ENCODE measurements at places on chromosomes 7 and 10.

DNA sequence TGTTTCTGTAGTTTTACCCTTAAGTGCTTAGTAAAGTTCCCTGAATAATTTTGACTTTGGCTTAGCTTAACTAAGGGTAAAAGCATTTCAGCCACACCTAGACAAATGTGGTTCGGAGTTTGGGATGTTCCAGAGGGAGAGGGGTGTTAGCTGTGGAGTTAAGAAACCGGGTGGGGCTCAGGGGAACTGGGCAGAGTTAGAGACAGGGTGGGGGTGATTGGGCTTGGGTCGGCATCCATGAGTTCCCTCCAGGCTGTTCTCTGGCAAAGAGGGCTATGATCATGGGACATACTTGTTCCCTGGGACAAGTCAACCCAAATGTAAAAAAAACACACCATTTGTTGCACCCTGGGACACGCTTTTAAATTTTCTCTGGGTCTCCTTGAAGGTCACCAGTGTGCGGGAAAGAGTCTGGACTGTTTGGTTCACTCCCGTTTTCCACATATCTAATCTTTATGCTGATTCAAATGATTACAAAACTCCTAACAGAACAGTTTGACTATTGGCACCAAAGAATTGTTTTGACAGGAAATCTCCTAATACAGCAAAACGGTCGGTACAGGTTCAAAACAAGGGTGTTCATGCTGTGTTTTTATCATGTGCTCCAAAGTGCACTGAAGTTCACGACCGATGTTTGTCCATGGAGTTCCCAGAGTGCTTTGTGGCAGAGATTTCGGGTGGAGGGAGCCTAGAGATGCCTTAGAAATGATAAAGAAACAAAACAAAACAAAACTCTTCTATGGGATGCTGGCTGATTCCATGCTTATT is 56.5 kb downstream of the PLXDC2 start:
- no peak for DNase-seq

DNA sequence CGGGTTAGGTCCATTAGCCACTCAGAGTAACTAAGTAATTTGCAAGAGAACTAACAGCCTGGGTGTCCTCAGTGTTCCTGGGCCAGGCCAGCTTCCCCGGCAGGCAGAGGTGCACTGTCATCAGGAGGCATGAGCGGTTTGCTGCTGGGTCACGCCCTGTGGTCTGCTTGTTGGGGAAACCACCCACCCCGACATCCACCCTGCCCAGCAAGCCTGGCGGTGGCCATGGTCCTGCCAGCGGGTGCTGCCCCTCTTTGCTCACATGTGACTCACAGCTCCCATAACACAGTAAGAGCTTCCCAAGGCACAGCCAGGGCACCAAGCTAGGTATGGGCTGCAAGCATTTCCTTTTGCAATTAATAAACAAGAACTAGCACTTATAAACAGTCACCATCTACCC is 75.9 kb downstream of the RGS10 start:
- DNase-seq = no peak

DNA sequence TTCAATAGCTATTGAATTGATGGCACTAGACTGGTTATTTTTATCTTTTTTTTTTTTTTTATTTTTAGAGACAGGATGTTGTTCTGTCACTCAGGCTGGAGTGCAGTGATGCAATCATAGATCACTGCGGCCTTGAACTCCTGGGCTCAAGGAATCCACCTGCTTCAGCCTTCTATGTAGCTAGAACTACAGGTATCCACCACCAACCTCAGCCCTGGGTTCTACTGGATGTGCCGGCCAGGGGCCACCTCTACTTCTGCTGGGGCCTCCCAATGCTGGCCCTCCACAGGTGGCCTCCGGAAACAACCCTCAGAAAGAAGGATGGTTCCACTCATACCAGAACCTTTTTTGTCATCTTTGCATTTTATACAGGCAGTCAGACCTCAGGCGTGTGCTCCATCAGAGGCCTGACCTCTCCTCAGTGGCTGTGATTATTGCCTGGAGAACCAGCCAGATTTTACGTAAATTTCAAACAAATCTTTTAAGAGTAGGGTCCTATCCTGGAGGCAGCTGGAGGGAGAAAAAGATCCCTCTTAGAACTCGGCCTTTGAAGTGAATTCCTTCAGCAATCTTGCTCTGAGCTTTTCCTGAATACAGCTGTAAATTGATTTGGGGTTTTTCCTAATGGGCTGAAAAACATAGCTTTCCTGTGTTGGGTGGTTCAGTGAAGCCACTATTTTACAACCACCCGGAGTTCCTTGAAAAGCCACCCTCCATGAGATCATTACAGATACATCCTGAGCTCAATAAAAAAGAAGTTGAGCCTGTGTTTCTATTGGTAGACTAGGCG is 110.0 kb downstream of the SPAG6 start:
- no peak for DNase-seq

- DNase-seq = no peak
Observed at GRCh38 chr10:59626523-59626869, 83.2 kb downstream of the SLC16A9 start.

DNA sequence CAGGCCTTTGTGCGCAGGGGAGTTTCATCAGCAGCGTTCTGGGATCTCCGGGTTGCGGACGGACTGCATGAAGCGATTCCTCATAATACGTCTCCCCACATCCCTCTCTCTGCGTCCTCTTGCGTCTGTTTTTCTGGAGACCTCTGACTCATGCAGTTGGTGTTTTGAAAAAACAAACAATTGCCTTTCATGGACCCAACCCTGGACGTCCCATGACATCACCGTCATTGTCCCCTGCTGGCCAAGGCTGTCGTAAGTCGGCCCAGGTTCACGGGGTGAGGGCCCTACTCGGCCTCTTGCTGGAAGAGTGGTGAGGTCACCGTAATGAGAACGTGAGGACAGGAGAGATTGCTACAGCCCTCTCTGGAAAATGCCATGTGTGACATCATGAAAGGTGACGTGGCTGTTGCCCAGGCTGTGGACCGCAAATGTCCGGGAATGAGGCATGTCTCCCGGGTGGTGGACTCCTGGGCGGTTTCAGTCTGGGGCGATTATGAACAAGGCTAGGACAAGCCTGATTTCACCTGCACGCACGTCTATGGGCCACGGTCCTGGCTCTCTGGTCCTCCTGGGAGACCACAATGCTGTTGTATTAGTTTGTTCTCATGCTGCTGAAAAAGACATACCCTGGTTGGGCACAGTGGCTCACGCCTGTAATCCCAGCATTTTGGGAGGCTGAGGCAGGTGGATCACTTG is 9.8 kb upstream of the MAFK start:
- peak; percentile 96 for DNase-seq

DNA sequence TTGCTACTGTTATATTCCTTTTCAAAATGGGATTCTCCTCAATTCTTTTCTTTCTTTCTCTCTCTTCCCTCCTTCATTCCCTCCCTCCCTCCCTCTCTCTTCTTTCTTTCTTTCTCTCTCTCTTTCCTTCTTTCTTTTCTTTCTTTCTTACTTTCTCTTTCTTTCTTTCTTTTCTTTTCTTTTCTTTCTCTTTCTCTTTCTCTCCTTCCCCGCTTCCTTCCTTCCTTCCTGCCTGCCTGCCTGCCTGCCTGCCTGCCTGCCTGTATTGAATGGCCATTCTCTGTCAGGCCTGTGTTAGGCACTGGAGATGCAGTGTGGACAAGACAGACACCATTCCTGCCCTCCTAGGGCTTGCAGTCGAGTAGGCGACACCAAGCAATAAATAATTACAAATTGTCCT is 11.5 kb downstream of the CNNM1 start:
- no peak for DNase-seq

DNA sequence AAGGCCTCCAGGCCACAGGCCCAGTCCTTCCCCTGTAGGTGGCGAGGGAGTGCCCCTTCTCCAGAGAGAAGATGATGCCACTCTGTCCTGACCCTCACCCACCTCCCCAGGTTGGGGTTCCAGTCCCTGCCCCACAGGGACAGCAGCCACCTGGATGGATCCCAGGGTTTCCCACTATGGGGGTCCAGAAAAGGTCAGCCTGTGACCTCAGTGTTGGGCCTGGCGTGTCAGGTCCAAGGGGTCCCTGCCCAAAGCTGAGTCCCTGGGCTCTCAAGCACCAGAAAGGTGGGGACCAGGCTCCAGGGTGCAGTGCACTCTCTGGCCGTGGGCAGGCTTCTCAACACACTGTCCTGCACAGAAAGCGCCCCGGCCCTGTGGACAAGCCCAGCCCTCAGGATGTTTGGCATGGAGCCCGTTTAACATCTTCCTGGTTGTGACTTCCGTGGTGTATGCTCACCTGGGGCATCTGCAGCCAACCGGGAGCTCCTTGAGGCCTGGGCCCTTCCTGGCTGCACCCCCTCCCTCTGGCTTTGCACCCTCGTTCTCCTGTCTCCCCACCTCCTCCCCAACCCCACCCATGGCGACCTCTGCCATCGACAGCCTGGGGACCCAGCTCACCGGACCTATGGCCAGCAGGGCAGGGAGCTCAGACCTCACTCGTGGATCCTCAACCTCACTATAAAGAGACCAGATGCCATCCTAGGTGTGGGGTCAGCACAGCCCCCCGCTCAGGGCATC is 58.3 kb upstream of the PPP2R2D start:
- no peak for DNase-seq

DNA sequence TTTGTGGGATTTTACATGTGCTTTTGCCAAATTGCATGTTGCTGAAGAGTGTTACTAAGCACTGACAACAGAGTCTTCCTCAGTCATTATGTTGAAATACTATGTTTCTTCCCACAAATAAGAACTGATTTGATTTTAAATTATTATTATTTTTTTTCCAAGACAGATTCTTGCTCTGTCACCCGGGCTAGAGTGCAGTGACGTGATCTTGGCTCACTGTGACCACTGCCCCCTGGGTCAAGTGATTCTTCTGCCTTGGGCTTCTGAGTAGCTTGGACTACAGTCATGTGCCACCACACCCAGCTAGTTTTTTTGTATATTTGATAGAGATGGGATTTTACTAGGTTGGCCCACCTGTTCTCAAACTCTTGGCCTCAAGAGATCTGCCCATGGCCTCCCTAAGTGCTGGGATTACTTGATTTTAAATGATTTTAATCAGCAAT is 42.3 kb downstream of the MINPP1 start:
- no peak for DNase-seq

DNA sequence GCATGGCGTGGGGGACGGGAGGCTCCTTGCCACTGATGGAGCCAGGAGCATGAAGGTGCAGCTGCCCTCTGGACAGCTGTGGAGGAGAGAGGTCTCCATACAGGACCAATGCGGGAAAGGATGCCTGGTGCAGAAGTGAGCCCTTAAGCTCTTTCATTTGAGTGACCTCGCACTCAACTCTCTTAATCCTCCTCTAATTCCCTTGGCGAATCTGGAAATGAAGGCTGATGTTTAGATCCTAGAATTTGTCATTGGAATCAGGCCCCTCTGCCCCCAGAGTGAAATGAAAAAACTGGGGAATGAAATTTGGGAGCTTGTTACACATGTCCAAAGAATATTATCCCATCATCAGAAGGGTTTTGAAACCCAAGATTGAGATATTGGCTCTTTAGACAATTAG is 639.5 kb downstream of the LRMDA start:
- DNase-seq = no peak

DNA sequence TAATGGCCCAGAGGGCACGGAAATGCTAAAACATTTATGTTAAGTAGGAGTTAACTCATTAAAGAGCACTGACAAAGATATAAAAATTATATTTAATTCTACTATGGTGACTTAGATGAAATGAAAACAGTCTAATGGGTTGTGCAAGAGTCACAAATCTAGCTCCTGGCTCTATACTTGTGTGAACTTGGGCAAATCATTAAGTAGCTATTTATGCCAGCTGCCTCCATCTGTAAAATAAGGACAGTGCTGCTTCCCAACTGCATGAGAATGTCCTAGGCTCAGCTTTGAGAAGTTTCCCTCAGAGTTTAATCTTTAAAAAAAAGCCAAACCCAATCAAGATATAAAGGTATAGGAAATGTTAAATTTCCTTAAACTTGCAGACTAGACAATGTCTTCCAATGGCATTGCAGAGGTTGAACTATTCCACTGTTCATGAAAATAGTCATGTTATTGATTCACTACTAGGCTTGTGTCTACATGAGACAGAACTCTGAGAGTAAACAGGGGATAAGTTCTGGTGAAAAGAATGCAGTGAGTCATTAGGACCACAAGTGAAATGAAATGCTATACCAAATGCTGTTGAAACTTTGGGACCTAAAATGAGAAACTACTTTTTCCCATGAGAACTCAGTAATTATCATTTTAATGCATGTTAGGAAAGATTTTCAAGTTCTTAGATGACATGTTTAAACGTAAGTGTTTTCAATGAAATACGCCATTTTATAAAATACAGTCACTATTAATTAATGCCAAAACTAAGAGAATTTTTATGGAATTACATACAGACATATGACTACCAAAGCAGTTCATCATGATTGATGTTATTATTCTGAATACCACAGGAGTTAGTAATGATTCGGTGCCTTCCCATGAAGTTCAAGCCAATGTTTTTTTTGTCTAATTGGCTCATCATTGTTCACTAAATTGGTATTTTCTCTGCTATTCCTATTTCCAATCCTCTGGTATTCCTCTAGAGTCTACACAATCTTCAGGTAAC is 84.2 kb downstream of the CDK6 start:
- DNase-seq = peak; percentile 69

DNA sequence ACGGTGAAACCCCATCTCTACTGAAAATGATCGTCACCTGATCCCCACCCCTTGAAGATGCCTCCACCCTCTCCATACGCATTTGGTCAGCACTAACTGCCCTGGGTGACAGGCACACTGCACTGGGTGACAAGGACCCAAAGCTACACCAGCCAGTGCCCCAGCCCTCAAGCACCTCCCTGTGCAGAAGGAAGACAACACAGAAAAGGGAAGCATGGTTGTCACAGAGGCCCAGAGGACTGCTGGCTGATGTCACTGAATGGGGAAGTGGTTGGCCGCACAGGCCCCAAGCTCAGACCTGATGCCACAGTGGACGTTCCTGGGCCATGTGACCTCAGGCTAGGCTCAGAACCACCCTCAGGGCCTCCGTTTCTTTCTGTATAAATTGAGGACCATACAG is 4.2 kb upstream of the PILRA start:
- no peak for DNase-seq

- peak; percentile 60 for DNase-seq
Observed at GRCh38 chr7:130853503-130854279, 119.7 kb upstream of the KLF14 start.

DNA sequence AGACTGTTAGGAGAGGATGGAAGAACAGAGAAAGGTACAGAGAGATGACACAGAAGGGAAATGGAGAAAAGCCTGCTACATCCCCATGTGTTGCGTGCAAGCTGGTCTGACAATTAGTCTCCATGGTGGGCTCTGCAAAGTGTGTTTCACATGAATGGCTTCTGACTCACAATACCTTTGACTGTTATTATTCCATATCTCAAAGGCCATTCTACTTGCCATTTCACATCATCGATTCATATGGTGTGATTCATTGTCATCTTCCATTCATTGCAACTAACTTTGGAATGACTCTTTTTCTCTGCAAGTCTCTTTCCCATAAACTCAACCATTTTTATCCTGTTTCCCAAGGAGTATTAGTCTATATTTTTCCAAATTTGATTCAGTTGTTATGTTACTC is 208.9 kb upstream of the INHBA start:
- DNase-seq = no peak

GRCh38 chr10:70914316-70914864 is 26.0 kb upstream of the PCBD1 start:
- no peak for DNase-seq

DNA sequence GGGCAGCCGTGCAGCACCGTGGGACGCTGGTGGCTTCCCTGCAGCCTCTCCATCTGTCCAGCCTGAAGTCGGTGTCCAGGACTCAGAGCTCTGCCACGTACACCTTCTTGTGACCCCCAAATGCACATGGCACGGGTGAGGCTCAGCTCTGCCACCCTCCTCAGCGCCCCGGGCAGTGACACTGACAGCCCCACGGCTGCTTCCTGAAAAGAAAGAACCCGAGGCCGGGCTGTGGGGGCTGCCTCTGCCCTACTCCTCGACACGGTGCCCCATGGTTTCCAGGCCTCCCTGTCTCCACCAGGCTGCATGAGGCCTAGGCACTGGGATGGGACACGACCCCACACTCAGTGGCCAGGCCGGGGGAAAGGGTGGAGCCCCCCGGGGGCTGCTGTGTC is 13.7 kb downstream of the ADGRA1 start:
- no peak for DNase-seq
